ENCODE measurements at places on chromosomes 11 and 22. TPM values are rescaled to one million over a fixed set of nuclear protein-coding genes. Genes with fewer than 3 reads are reported as not detected.

MS4A4A gene
- total RNA-seq = not detected

GDPD4 gene
- not detected for total RNA-seq

MRPL21 gene
- total RNA-seq = 111 TPM

TRIOBP gene
- total RNA-seq = 45.3 TPM

APOA4 gene
- total RNA-seq = not detected

TPH1 gene
- 0.06 TPM for total RNA-seq

MMP13 gene
- not detected for total RNA-seq

OPCML gene
- not detected for total RNA-seq

EHF gene
- total RNA-seq = 1.1 TPM

HOATZ gene
- not detected for total RNA-seq

NFAM1 gene
- 0.17 TPM for total RNA-seq

APOL5 gene
- total RNA-seq = 0.69 TPM

LDHAL6A gene
- total RNA-seq = not detected

TP53AIP1 gene
- total RNA-seq = not detected

SOX10 gene
- not detected for total RNA-seq

SMTNL1 gene
- not detected for total RNA-seq

GAS2 gene
- 0.71 TPM for total RNA-seq

POU2AF1 gene
- not detected for total RNA-seq

NXPE2 gene
- not detected for total RNA-seq

OR8G5 gene
- total RNA-seq = not detected

PRSS23 gene
- 104 TPM for total RNA-seq

IGLL1 gene
- total RNA-seq = not detected

RPS6KB2 gene
- total RNA-seq = 42.5 TPM

TSSK2 gene
- total RNA-seq = not detected

OR4D11 gene
- total RNA-seq = not detected

NAV2 gene
- 2.1 TPM for total RNA-seq

GLYAT gene
- not detected for total RNA-seq

MRGPRX4 gene
- total RNA-seq = not detected

IGLL5 gene
- total RNA-seq = not detected

GGT1 gene
- 15.2 TPM for total RNA-seq

TBX10 gene
- not detected for total RNA-seq

TOLLIP gene
- total RNA-seq = 16.3 TPM

OR52A1 gene
- not detected for total RNA-seq

PGA3 gene
- total RNA-seq = not detected

SLC7A4 gene
- total RNA-seq = not detected

TUBA8 gene
- not detected for total RNA-seq

CATSPERZ gene
- 0.23 TPM for total RNA-seq

VSTM5 gene
- total RNA-seq = not detected

GLYATL1 gene
- total RNA-seq = not detected

TTC28 gene
- total RNA-seq = 21.0 TPM

KRTAP5-8 gene
- total RNA-seq = not detected

RBM4B gene
- total RNA-seq = 12.7 TPM

SCN2B gene
- total RNA-seq = not detected

SYNGR1 gene
- 1.4 TPM for total RNA-seq

AGBL2 gene
- total RNA-seq = 0.42 TPM

BBOX1 gene
- total RNA-seq = not detected

PTGDR2 gene
- 0.06 TPM for total RNA-seq

MUC2 gene
- not detected for total RNA-seq

CHCHD10 gene
- 3.5 TPM for total RNA-seq

SLC22A12 gene
- not detected for total RNA-seq

Measured in Daoy (cell line).